Amniotic epithelial cell (primary cell): ENCODE measurements at places on chromosomes 5 and 9.

DNA sequence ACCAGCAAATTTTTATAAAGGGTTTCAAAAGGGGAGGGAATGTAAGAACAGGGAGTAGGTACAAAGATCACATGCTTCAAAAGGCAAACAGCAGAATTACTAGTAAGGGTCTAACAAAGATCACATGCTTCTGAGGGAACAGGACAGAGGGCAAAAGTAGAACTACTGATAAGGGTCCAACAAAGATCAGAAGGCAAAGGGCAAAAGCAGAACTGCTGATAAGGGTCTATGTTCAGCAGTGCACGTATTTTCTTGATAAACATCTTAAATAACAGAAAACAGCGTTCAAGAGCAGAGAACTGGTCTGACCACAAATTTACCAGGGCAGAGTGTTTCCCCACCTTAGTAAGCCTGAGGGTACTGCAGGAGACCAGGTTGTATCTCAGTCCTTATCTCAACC lies 469.5 kb upstream of the PIK3R1 start:
- DNase-seq = no peak

DNA sequence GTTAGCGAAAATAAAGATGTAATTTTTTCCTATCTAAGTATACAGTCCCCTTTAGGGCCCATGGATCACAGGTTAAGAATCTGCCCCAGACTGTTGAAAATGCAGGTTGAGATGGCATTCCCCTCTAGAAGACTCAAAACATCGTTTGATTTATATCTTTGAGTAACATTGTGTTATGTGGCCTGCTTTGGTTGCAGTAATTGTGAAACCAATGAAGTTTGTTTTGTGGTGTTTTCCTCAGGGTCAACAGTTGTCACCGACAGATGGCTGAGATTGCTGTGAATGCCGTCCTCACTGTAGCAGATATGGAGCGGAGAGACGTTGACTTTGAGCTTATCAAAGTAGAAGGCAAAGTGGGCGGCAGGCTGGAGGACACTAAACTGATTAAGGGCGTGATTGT lies 7.8 kb downstream of the CCT5 start:
- DNase-seq = no peak

GRCh38 chr5:2810644-2811043 lies 59.2 kb upstream of the IRX2 start:
- DNase-seq = no peak

- DNase-seq = peak; percentile 72
These were observed 1.2 kb upstream of the SMARCA2 start for GRCh38 chr9:2013743-2014475.

- no peak for DNase-seq
These were observed 525.1 kb downstream of the TAF11L14 start for GRCh38 chr5:18159331-18159730.

GRCh38 chr5:175381130-175381529 lies 62.9 kb downstream of the DRD1 start:
- no peak for DNase-seq

DNA sequence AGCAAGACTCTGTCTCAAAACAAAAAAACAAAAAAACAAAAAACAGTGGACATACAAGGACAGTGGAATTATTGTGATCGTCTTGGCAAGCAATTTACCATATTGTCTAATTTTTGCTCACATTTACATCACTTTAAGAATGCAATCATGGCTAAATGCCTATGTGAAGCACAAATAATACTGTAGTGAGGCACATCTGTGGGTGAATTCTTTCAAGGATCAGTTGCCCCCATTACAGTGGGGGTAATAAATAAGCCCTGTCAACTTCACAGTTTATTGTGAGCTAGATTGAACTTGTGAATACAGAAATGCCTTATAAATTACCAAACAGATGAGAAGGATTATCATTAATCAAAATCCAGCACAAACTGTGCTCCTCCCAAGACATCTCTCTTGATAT lies 150.2 kb upstream of the PAPPA start:
- DNase-seq = no peak

- no peak for DNase-seq
These were observed 34.7 kb downstream of the PIP5K1B start for GRCh38 chr9:68739621-68740174.

- DNase-seq = no peak
These were observed 175.0 kb downstream of the MLLT3 start for GRCh38 chr9:20447291-20447690.

- peak; percentile 74 for DNase-seq
These were observed 802 bp downstream of the SPIN1 start for GRCh38 chr9:88388886-88389605.

DNA sequence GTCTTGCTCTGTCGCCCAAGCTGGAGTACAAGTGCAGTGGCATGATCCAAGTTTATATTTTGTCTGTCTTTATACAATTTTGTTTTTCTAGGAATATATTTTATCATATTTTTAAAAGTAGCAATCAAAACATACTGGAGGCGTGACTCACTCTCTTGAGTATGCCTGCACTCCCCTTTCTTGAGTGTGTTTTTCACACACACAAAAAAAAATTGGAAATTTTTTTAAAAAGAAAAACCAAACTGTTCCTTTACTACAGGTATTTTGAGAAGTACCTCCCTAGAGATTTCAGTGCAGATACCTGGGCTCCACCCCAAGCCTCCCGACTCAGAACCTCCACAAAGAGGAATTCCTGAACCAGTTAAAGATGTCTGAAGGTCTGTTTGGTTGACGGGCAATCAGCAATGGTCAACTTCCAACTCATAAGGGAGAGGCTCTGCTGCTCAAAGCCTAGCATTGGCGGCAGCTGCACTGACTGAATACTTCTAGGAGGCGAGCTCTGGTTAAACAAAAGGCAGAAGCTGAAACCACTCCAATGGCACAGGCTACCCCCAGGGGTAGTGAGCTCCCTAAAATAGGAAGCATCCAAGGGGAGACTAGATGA lies 27.4 kb downstream of the PDE6A start:
- no peak for DNase-seq

DNA sequence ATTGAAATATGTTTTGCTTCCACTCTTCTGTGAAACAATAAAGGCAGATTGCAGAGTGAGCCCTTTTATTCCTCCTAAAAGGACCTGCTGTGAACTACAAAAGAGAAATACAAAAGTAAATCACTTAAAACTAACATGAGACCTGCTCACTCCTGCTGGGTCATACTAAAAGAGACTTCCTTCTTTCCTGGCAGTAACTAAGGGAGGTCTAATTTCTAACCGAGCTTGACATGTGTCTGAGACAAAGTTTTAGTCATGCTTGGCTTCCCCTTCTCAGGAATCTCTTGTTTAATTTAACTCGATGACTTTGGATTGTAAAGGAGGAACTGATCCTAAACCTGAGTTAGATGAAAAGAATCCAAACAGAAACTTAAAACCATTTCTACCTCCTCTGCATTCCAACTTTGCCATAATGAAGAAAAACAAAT lies 86.4 kb upstream of the CDH6 start:
- DNase-seq = peak; percentile 11

DNA sequence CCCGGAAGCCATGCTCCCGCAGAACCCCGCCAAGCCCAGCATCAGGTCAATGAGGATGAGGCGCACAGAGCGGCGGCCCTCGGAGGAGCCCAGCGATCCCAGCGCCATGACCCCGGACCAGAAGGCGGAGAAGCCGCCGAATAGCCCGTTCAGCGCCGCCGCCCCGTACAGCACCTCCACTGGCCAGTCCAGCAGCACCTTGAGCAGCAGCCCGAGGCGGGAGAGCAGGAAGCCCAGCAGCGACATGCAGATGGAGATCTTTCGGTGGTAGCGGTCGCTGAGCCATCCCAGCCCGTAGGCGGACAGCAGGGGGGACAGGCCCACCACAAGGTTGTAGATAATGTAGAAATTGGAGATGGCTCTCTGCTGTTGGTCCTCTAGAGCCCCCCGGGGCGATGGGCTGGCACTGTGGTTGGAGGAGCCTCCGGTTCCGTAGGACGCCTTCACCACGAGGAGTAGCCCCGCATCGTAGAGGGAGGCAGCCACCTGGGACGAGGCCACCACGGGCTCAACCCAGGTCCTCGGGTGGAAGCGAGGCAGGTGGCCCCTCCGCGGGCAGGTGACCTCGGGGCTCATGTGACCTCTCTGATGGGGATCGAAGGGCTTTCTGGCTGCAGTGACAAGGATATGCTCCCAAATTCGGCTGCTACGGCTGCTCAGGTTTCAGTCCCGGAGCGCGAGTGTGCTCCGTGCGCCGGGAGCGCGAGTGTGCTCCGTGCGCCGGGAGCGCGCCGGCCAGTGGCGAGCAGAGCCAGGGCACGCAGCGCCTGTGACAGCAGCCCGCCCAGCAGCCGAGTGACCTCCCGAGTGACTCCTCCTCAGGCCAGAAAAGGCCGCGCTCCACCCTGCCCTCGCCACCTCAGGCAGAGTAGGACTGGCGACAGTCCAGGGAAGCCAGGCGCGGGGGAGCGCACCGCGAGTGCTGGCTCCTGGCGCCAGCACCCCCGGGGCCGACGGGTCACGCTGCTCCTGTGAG lies at the start of gene SLC46A2:
Gene SLC46A2, minus strand, starts transcription at position 771 of the 976 bp plus-strand sequence. Its CDS starts 195 bp downstream, at position 576.
- DNase-seq = no peak

GRCh38 chr9:96136992-96137670 lies 164.8 kb downstream of the HSD17B3 start:
- DNase-seq = peak; percentile 70

DNA sequence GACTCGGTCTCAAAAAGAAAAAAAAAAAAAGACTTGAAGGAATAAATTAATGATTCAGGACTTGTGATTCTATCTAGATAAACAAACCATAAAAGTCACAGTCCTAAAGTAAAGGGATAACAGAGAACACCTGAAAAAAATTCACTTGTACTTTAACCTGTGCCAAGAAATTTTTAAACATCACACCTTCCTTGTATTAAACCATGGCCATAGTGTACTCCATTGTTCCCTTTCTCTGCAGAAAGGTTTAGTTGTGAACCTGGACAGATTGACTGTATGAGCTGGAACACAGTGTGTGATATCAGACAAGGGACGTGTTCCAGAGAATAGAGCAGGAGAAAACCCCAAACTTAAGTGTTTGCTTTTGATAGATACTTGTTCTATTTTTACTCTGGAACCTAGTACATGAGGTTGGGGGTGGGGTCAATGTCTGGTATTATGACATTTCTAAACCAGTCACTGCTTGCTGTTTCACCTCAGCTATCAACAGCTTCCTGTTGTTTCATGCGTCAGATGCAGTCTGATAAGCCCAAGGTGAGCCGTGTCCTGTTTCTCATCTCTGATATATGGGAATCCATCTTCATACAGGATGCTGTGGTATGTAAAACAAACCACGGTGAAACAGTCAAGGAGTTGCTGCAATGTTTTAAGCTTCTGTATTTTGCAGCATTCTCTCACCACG lies 62.5 kb upstream of the ITGA1 start:
- DNase-seq = peak; percentile 96

- no peak for DNase-seq
These were observed 21.1 kb downstream of the TRAF1 start for GRCh38 chr9:120905315-120906164.

DNA sequence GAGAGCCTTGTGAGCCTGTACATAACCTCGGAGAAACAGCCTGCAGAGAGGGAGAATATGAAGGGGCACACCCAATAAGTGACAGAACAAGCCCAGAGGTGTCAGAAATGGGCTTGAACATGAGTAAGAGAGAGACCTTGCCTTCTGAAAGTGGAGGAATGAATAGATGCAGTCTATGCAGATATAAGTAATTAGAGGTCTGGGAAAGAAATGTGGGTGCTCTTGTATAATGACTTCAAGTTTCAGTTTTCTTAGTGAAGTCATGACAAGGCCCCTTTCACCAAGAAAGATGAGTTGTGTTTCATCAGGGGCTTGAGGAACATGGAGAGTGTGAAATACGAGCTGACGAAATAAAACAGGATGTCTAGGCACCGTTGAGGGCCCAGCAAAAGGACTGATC lies 15.1 kb downstream of the GRAMD2B start:
- DNase-seq = no peak

GRCh38 chr5:173512637-173513435 lies 103.6 kb downstream of the BOD1 start:
- peak; percentile 53 for DNase-seq

- DNase-seq = no peak
These were observed 195.9 kb downstream of the SGCD start for GRCh38 chr5:156522651-156523529.

DNA sequence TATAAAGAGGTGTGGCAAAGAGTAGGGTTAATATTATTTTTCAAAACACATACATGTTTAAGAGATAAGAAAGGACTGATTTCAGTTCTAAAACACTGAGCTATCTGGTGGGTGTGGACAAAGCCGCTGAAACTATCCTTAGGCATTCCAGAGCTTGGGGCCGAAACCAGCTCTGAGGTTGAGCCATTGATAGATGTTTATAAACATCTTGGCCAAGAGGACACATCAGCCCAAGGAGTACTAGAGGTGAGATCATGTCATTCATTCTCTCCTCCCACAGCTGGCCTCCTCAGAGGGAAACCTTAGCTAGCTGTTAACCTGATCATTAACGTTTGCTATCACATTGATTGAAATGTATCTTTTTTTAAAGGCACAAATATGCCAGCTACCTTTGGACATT lies 89.9 kb downstream of the NLN start:
- DNase-seq = peak; percentile 76

DNA sequence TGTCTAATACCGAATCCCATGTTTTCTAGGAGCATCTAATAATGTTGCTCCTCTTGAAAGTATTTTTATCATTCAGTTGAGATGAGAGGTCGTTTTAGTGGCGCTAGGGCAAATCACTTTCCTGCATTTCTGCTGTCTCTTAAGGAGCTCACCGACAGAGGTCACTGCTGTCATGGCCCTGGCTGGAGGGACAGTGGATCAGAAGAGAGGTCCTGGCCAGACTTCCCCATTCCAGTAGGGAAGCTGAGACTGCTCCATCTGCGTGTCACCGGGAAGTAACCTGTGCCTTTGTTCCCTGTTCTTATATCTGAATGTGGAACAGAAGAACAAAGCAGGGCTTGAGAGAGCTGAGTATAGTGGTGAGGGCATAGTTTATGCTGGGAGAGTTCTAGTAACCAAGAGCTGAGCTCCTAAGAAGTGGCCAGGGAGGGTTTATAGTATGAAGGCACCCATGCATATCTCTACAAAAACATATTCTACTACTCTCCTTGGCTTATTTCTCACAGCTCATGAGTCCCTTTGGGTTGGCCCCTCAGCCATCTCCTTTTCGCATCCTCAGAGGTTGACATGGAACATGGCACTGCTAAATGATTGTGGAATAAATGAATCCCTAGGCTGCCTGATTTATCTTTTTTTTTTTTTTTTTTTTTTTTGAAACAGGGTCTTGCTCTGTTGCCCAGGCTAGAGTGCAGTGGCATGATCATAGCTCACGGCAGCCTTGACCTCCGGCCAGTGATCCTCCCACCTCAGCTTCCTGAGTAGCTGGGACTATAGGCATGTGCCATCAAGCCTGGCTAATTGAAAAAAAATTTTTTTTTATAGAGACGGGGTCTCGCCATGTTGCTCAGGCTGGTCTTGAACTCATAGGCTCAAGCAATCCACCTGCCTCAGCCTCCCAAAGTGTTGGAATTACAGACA lies 27.2 kb downstream of the ATP6V0E1 start:
- no peak for DNase-seq

DNA sequence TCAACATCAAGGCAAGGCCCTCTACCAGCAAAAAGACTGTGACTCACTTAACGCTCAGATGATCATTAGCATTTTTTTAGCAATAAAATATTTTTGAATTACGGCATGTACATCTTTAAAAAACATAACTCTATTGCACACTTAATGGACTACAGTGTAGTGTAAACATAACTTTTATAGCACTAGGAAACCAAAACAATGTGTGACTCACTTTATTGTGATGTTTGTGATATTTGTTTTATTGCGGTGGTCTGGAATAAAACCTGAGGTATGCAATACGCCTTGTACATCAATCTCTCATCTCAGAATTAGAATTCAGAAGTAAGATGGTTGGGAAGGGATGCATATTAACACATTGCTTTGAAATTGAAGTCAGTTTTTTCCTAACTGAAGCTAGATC lies 106.9 kb upstream of the PTCH1 start:
- DNase-seq = no peak
